ENCODE measurements at places on chromosomes 5 and 9.

- no peak for DNase-seq
Measured at GRCh38 chr5:137465930-137466329, 33.2 kb downstream of the SPOCK1 start.

- DNase-seq, result no peak
Measured at GRCh38 chr5:56414066-56414465, 180.9 kb upstream of the ANKRD55 start.

- no peak for DNase-seq
Measured at GRCh38 chr9:96117398-96118080, 184.4 kb downstream of the HSD17B3 start.

GRCh38 chr9:30846651-30847050, 1537.8 kb upstream of the ACO1 start:
- DNase-seq, result no peak

GRCh38 chr5:138354926-138355378, 2.5 kb downstream of the KDM3B start:
- peak; percentile 90 for DNase-seq

- no peak for DNase-seq
Measured at GRCh38 chr9:130149654-130150286, 22.4 kb upstream of the NCS1 start.
